Urinary bladder (tissue), 4 donors: ENCODE measurements at places on chromosomes 12 and 14. TPM values are rescaled to one million over a fixed set of nuclear protein-coding genes. Genes with fewer than 3 reads are reported as not detected.

Gene GLS2
- 0.79 TPM for total RNA-seq

Gene HCAR3
- total RNA-seq, result 2.9 TPM

Gene SRRM4
- total RNA-seq, result 0.42 TPM

Gene GPR137C
- 14.0 TPM for total RNA-seq

Gene SLCO1B1
- total RNA-seq, result not detected

Gene STAC3
- total RNA-seq, result 13.5 TPM

Gene ASB2
- 32.3 TPM for total RNA-seq

Gene KRT3
- total RNA-seq, result not detected

Gene TEX52
- total RNA-seq, result not detected

Gene C1RL
- total RNA-seq, result 20.6 TPM

Gene TCL1B
- total RNA-seq, result not detected

Gene FAM222A
- total RNA-seq, result 1.2 TPM

Gene ARHGAP9
- 2.9 TPM for total RNA-seq

Gene GLT8D2
- total RNA-seq, result 101 TPM

Gene ACSM4
- total RNA-seq, result not detected

Gene E2F7
- 7.2 TPM for total RNA-seq

Gene PTHLH
- total RNA-seq, result 13.7 TPM

Gene MANSC1
- total RNA-seq, result 6.9 TPM

Gene GYS2
- not detected for total RNA-seq

Gene IFI27
- total RNA-seq, result 19.9 TPM

Gene HOXC6
- total RNA-seq, result 1.5 TPM

Gene GPR162
- total RNA-seq, result 6.4 TPM

Gene SSPN
- total RNA-seq, result 78.5 TPM

Gene NGB
- total RNA-seq, result not detected

Gene INHBE
- total RNA-seq, result not detected

Gene OR4E2
- total RNA-seq, result not detected

Gene GAS2L3
- 60.9 TPM for total RNA-seq

Gene MANSC4
- not detected for total RNA-seq

Gene KRT82
- not detected for total RNA-seq

Gene FGF6
- total RNA-seq, result 0.74 TPM

Gene MSI1
- total RNA-seq, result 1.5 TPM
